ENCODE measurements at places on chromosomes 16 and 17. TPM values are rescaled to one million over a fixed set of nuclear protein-coding genes. Genes with fewer than 3 reads are reported as not detected.

KRT40 gene
- not detected for total RNA-seq

GRCh38 chr16:67249178-67250044, 632 bp downstream of the SLC9A5 start:
- peaks cover 39% of the 10 kb centered on the region for H3K4me1 ChIP-seq
- H3K4me3 ChIP-seq: peak overlapping the region; percentile 80
- peaks cover 12% of the 10 kb centered on the region for H3K27me3 ChIP-seq
- H3K36me3 ChIP-seq: no peaks in the 10 kb centered on the region
- H3K27ac ChIP-seq: no peak overlapping the region

DNA sequence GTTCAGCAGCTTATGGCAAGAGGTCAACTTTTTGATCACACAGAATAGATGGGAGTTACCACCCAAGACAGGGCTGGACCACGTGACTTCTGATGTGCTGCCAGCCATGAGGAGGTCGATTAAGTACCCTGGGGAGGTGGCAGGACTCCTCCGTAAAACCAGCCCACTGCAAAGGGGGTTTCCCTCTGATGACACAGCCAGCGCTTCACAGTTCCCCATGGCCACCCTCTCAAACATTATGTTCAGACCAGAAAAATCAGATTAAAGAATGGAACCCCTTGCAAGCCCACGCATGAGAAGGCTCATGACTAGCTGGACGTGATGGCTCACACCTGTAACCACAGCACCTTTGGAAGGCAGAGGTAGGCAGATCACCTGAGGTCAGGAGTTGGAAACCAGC, 222.9 kb downstream of the CPPED1 start:
- no peaks in the 10 kb centered on the region for H3K36me3 ChIP-seq
- no peak for DNase-seq
- no peak overlapping the region for H3K27ac ChIP-seq
- H3K27me3 ChIP-seq: peaks cover 5% of the 10 kb centered on the region

- no peak for DNase-seq
- no peak overlapping the region for H3K27ac ChIP-seq
- no peaks in the 10 kb centered on the region for H3K36me3 ChIP-seq
- peaks cover 1% of the 10 kb centered on the region for H3K27me3 ChIP-seq
Measured at GRCh38 chr17:12739500-12739899, 49.8 kb upstream of the ARHGAP44 start.

DNA sequence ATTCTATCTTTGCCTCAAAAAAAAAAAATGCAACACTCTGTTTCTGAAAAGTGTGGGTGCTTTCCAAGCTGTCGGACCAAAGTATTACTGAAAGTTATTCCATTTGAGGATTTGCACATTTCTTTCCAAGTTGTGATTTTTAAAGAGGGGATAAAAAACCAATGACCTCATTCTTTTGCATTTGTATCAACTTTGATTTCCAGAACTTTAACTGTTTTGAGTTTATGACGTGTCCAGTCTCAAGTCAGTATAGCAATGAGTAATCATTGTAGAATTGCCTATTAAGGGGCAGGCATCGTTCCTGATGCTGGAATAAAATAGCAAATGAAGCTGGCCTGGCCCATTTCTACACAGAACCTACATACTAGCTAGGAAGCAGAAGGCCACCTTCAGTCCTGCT, 229.6 kb upstream of the RBFOX1 start:
- H3K27me3 ChIP-seq: no peaks in the 10 kb centered on the region
- H3K4me1 ChIP-seq: no peaks in the 10 kb centered on the region
- H3K36me3 ChIP-seq: no peaks in the 10 kb centered on the region
- H3K4me3 ChIP-seq: no peak overlapping the region

GRCh38 chr17:76268015-76268749, 3.0 kb downstream of the UBALD2 start:
- DNase-seq: peak; percentile 57
- peaks cover 65% of the 10 kb centered on the region for H3K4me1 ChIP-seq
- H3K4me3 ChIP-seq: peak overlapping the region; percentile 91
- no peaks in the 10 kb centered on the region for H3K36me3 ChIP-seq
- H3K27me3 ChIP-seq: no peaks in the 10 kb centered on the region
- H3K27ac ChIP-seq: peak overlapping the region; percentile 97

DNA sequence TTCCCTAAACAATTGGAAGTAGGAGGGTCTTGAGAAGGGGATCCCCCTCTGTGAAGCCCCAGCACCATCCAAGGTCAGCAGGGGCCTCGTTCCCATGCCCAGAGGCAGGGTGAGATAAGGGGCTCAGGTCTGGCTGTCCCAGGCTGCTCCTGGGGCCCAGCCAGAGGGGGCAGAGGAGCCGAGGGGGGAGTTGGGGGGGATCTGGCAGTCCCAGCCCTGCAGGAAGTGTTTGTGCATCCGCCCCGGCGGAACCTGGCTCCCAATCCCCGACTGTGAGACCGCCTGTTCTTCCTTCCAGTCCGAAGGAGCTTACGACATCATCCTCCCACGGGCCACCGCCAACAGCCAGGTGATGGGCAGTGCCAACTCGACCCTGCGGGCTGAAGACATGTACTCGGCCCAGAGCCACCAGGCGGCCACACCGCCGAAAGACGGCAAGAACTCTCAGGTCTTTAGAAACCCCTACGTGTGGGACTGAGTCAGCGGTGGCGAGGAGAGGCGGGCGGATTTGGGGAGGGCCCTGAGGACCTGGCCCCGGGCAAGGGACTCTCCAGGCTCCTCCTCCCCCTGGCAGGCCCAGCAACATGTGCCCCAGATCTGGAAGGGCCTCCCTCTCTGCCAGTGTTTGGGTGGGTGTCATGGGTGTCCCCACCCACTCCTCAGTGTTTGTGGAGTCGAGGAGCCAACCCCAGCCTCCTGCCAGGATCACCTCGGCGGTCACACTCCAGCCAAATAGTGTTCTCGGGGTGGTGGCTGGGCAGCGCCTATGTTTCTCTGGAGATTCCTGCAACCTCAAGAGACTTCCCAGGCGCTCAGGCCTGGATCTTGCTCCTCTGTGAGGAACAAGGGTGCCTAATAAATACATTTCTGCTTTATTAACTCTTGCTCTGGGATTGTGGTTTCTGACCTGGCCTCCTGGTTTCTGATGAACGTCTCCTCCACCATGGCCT, 14.9 kb downstream of the GPRC5C start:
- no peak for DNase-seq
- H3K4me1 ChIP-seq: no peaks in the 10 kb centered on the region
- no peak overlapping the region for H3K27ac ChIP-seq
- H3K36me3 ChIP-seq: no peaks in the 10 kb centered on the region

SLFN14 gene
- total RNA-seq: not detected

DNA sequence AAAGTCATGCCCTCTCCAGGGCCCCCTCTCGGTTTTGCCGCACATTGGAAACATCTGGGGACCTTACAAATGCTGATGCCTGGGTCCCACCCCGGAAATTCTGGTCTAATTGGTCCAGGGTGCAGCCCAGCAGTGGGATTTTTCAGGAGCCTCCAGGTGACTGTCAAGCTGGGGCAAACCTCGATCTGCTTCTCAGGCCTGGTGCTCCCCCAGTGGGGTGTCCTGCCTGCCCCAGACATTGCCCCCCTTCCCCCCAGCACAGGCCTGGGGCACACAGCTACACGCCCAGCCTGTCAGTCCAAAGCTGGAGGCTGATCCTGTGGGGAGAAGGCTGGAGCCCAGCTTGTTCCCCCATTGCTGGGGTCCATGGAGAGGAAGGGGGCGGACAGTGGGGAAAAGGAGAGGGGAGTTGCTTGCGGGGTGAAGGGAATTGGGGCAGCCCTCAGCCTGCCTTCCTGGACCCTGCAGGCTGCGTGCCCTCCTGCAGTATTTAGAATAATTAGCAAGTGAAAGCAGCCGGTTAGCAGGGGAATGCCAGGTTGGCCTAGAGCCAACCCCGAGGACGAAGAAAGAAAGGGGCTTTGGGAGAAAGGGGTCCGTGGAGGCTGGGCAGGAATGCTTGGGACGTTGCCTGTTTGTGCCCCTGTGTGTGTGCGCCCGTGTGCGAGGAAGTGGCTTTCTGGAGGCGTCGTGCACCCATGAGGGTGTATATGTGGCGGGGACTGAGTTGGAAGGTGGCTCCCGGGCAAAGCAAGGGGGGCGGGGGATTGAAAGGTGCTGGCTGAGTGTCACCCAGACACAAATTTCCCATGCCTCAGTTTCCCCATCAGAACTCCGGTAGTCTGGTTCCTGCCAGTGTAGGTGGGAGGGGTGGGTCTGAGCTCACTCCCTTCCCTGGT, 5.9 kb downstream of the FOXJ1 start:
- peak overlapping the region; percentile 84 for H3K4me3 ChIP-seq
- H3K4me1 ChIP-seq: peaks cover 60% of the 10 kb centered on the region
- H3K36me3 ChIP-seq: no peaks in the 10 kb centered on the region
- DNase-seq: no peak
- peak overlapping the region; percentile 78 for H3K27ac ChIP-seq

ZKSCAN2 gene
- total RNA-seq: 4.8 TPM

DNA sequence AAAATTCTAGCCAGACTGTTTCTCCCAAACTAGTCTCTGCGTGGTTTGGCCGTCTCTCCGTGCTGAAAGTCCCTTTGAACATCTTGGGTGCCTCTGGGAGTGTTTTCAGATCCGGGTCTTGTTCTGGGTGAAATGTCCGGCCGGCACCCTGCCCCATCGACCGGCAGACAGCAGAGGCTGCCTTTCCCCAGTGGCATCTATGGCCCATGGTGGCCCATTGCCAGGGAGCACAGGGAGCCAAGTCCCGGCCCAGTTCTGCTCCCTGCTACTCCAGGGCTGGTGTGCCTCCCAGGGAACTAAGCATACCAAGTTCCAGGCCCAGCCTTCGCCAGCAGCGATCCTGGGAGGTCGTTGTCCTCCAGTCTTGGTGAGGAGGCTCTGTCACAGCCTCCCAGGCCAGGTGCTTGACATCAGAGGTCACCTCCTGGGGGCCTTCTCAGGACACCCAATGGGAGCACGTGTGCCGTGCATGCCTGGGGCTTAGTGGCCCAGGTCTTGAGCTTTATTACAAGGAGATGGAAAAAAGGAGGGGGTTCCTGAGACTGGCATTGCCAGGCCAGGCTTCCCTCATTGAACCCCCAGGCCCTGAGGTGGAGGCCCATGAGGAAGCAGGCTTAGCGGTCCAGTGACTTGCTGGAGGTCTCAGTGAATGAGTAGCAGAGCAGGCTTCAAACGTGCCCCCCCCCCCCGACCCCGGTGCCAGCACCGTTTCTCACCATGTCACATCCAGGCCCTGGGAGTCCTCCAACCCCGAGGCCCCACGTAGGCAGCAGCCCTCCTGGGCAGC, 54.0 kb downstream of the PGS1 start:
- no peak overlapping the region for H3K4me3 ChIP-seq
- no peak for DNase-seq
- no peaks in the 10 kb centered on the region for H3K27me3 ChIP-seq
- H3K36me3 ChIP-seq: no peaks in the 10 kb centered on the region

LGALS9 gene
- 9.7 TPM for total RNA-seq

GRCh38 chr17:34713687-34714086, 134.3 kb downstream of the TMEM132E start:
- peaks cover 15% of the 10 kb centered on the region for H3K27me3 ChIP-seq
- H3K4me1 ChIP-seq: no peaks in the 10 kb centered on the region
- H3K36me3 ChIP-seq: no peaks in the 10 kb centered on the region

KRTAP4-3 gene
- total RNA-seq: not detected

GRCh38 chr16:27852116-27852515, 211.4 kb downstream of the GSG1L start:
- H3K27me3 ChIP-seq: peaks cover 67% of the 10 kb centered on the region
- H3K36me3 ChIP-seq: no peaks in the 10 kb centered on the region
- DNase-seq: no peak

DNA sequence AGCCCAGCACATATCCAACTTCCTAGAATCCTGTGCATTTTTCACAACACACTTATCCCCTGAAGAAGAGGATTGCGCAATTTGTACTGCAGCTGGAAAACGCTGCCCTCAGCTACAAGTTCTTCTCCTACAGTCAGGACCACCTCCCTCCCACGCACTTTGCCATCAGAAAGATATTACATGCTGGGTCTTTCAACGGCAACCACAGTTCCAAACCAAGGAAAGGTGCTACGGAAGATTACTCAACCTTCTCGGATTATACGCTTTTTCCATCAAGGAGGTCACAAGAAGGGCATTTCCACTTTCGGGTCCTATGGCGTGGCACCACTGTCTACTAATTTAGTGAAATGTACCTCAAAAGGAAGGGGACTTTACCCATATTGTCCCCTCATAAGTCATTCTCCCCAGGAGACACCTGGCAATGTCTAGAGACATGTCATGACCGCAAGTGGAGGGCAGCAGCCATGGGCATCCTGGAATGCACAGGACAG, 35.2 kb downstream of the USP7 start:
- H3K4me3 ChIP-seq: no peak overlapping the region
- no peak for DNase-seq
- H3K27ac ChIP-seq: no peak overlapping the region
- H3K4me1 ChIP-seq: peaks cover 39% of the 10 kb centered on the region

- H3K4me3 ChIP-seq: no peak overlapping the region
- no peaks in the 10 kb centered on the region for H3K27me3 ChIP-seq
Measured at GRCh38 chr17:78567991-78568390, 9.2 kb downstream of the DNAH17 start.

DNA sequence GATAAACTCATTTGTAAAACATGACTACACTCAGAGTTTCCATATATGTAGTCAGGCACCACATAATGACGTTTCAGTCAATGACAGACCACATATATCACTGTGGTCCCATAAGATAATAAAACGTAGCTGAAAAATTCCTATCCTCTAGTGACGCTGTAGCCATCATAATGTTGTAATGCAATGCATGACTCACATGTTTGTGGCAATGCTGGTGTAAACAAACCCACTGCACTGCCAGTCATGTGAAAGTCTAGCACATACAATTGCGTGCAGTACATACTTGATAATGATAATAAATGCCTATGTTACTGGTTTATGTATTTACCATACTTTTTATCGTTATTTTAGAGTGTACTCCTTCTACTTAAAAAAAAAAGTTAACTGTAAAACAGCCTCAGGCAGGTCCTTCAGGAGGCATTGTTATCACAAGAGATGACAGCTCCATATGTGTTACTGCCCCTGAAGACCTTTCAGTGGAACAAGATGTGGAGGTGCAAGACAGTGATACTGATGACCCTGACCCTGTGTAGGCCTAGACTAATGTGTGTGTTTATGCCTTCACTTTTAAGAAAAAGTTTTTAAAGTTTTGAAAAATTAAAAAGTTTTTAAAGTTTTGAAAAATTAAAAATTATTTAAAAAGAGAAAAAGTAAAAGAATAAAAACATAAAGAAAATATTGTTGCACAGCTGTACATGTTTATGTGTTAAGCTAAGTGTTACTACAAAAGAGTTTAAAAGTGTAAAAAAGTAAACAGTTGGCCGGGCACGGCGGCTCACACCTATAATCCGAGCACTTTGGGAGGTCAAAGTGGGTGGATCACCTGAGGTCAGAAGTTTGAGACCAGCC, 9.0 kb downstream of the STAT5B start:
- H3K27ac ChIP-seq: peak overlapping the region; percentile 87
- no peak for DNase-seq
- no peaks in the 10 kb centered on the region for H3K27me3 ChIP-seq
- peaks cover 59% of the 10 kb centered on the region for H3K4me1 ChIP-seq
- no peak overlapping the region for H3K4me3 ChIP-seq
- H3K36me3 ChIP-seq: peaks cover 4% of the 10 kb centered on the region
